Activated naive CD8-positive, alpha-beta T cell treated with anti-CD3 and anti-CD28 coated beads, Interleukin-2, amount 10 ng/mL, durations not matched to agents 7 days and 5 days (primary cell): ENCODE measurements at places on chromosomes 4 and X. TPM values are rescaled to one million over a fixed set of nuclear protein-coding genes. Genes with fewer than 3 reads are reported as not detected.

DNA sequence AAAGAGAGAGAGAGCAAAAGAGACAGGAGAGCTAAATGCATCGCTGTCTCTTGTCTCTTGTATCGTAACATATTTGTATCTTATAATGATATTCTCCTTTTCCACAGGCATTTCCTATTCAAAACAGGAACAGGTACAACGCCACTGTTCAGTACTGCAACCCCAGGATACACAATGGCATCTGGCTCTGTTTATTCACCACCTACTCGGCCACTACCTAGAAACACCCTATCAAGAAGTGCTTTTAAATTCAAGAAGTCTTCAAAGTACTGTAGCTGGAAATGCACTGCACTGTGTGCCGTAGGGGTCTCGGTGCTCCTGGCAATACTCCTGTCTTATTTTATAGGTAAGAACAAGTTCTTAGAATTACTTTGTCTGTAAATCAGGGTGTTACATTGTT is 288.6 kb downstream of the DCTD start:
- no peak overlapping the region for H3K27ac ChIP-seq
- H3K4me3 ChIP-seq, result no peak overlapping the region
- H3K4me1 ChIP-seq, result no peaks in the 10 kb centered on the region
- no peak for DNase-seq
- no peaks in the 10 kb centered on the region for H3K27me3 ChIP-seq

GRCh38 chr4:57373991-57374390 is 263.8 kb upstream of the IGFBP7 start:
- DNase-seq, result no peak
- H3K36me3 ChIP-seq, result no peaks in the 10 kb centered on the region
- no peak overlapping the region for H3K4me3 ChIP-seq

DNA sequence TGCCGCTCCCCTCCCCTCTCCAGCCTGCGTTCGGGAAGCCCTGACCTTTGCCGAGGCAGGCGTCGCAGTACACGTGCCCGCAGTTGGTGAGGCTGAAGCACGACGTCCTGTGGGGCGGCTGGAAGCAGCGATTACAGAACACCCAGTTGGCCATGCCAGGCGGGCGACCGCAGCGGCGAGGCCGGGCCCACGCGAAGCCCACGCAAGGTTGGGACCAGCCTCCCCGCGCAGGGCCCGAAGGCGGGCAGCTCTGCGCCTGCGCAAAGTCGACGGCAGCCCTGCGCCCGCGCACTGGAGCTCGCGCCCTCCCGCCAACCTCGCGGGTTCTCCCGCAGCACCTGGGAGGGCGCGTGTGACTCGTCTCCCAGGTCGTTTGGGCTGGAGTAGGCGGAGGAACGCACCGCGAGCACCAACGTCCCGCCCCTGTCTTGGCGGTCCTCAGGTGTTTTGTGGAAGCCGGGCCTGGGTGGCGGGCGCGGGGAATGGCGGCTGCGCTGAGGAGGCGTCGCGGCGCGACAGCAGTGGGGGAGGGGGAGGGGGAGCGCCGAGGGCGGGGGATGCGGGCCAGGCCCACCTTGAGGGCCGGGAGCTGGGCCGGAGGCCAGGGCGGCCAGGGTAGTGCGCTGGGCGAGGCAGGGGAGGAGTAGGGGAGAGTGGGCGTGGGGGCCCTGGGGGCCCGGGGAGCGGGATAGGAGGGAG is at the start of gene RNF212:
Gene RNF212, minus strand, starts transcription at position 254 of the 699 bp plus-strand sequence. Its CDS starts 100 bp downstream, at position 154.
- peaks cover 2% of the 10 kb centered on the region for H3K36me3 ChIP-seq
- peak within 1 kb of the TSS; percentile 54 for H3K4me3 ChIP-seq
- H3K27ac ChIP-seq, result peak within 1 kb of the TSS; percentile 44
- DNase-seq, result peak; percentile 65

DNA sequence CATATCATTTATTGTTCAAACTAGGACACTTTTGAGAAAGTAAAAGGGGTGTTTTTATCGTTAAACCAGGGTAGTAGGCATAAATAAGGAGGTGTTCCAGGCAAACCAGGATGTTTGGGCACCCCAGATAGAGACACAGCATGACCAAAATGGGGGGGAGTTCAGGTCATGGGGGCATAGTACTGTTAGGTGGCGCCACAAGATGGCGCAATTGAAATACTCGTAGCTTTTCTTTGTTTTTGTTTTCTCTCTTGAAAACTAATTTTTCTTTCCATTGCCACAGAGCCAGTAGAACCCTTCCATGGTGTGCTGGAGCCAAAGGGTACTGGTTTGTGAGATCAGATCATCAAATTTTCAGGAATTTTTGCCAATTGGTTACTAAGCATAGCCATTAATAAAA is 283.4 kb downstream of the BCOR start:
- no peak overlapping the region for H3K4me3 ChIP-seq
- no peak overlapping the region for H3K27ac ChIP-seq
- H3K36me3 ChIP-seq, result no peaks in the 10 kb centered on the region
- peaks cover 14% of the 10 kb centered on the region for H3K4me1 ChIP-seq
- H3K27me3 ChIP-seq, result no peaks in the 10 kb centered on the region

- H3K27ac ChIP-seq, result no peak overlapping the region
- no peak for DNase-seq
- no peak overlapping the region for H3K4me3 ChIP-seq
- peaks cover 5% of the 10 kb centered on the region for H3K27me3 ChIP-seq
Measured at GRCh38 chr4:140793291-140793690, 37.1 kb upstream of the TBC1D9 start.

Gene FSTL5
- not detected for total RNA-seq

GRCh38 chr4:108240366-108240765 is 71.6 kb upstream of the LEF1 start:
- H3K4me3 ChIP-seq, result no peak overlapping the region
- peaks cover 2% of the 10 kb centered on the region for H3K4me1 ChIP-seq
- H3K27me3 ChIP-seq, result no peaks in the 10 kb centered on the region
- H3K36me3 ChIP-seq, result peaks cover 8% of the 10 kb centered on the region

Gene FREM3
- total RNA-seq, result not detected

DNA sequence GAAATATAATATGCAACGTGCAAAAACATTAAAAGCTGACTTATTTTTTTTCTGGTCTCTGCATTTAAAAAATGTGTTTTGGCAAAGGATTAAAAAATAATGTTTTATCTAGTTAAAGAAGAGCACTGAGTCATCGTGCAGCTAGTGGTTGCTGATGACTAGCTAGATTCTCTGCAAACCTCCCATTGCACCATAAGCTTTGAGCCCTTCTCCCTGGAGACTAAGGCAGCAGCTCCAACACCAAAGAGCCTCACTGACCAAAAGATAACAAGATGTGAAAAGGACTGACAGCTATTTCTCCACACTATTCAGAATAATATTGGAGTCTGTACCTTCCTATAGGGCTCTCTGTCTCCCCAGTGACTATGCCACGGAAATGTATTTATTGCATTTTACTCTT is 424.3 kb downstream of the SLITRK2 start:
- no peak overlapping the region for H3K27ac ChIP-seq
- no peaks in the 10 kb centered on the region for H3K27me3 ChIP-seq
- no peak for DNase-seq
- H3K4me1 ChIP-seq, result no peaks in the 10 kb centered on the region
- no peaks in the 10 kb centered on the region for H3K36me3 ChIP-seq
- no peak overlapping the region for H3K4me3 ChIP-seq

Gene DDIT4L
- 0.19 TPM for total RNA-seq

DNA sequence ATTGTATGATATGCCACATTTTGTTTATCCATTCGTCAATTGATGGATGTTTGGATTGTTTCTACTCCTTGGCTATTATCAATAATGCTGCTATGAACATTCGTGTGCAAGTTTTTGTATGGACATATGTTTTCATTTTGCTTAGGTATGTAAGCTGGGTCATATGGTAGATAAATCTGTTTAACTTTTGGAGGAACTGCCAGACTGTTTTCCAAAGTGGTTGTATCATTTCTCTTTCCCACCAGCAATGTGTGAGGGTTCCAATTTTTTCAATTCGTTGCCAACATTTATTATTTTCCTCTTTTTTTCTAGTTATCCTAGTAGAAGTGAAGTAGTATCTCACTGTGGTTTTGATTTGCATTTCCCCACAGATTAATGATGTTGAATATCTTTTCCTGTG is 71.8 kb downstream of the DIAPH2 start:
- H3K27me3 ChIP-seq, result no peaks in the 10 kb centered on the region
- no peak overlapping the region for H3K27ac ChIP-seq
- no peaks in the 10 kb centered on the region for H3K4me1 ChIP-seq

DNA sequence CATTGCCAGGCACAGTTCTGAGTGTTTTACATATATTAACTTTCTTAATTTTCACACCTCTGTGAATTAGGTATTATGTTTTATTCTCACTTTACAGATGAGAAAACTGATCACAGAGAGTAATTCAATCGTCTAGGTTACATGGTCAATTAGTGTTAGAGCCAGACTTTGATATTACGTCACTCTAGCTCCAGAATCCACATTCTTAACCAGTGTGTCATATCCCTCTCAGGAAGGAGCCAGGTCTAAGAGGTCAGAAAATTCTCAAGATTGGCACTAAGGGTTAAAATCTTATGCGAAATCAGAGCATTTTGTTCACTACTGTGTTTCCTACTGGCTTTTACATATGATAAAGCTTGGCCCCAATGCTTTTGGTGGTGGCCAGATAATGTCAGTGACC is 7.4 kb downstream of the DMP1 start:
- no peak for DNase-seq
- H3K36me3 ChIP-seq, result no peaks in the 10 kb centered on the region
- H3K27ac ChIP-seq, result no peak overlapping the region
